ENCODE measurements at places on chromosomes 1 and 21.

- no peak for DNase-seq
These were observed 273.2 kb downstream of the USP25 start for GRCh38 chr21:16002874-16003466.

DNA sequence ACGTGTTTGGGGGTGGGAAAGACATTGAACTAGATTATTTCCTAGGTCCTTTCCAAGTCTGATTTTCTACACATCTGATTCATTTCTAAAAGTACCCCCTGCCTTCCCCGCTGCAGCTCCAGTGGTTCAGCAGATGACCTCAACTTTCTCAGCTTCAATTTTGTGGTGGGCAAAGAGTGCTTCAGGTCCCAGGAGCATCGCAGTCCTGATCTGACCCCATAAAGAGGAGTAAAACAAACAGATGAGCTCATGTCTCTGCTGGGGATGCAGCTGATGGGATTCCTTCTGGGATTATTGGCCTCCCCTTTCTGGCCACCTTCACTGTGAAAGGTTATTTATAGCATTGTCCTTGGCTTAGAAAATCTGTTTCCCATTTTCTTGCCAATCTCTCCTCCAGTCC, 337.0 kb upstream of the PLXNA2 start:
- no peak for DNase-seq

DNA sequence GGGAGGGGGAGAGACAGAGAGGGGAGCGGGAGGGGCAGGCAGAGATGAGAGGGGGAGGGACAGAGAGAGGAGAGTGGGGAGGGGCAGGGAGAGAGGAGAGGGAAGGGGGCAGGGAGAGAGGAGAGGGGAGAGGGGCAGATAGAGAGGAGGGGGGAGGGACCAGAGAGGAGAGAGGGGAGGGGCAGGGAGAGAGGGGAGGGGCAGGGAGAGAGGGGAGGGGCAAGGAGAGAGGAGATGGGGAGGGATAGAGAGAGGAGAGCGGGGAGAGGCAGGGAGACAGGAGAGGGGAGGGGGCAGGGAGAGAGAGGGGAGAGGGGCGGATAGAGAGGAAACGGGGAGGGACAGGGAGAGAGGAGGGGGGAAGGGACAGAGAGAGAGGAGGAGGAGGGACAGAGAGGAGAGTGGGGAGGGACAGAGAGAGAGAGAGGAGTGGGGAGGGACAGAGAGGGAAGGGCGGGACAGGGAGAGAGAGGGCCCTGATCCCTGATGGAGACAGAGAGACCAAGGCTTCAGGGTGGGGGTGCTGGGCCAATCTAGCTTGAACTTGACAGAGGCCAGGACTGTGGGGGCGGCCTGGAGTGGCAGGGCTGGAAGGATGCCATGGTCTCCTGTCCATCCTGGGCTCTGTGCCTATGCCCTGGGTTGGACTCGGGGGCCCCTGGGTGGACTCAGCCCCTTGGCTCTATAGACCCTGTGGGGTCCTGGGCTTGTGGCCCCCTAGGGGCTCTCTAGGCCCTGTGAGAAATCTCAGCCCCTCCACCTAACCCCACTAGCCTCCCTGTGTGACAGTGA, 43.6 kb downstream of the DMRTB1 start:
- DNase-seq: no peak

- DNase-seq: no peak
These were observed 612.0 kb downstream of the MATN1 start for GRCh38 chr1:30111431-30111830.

DNA sequence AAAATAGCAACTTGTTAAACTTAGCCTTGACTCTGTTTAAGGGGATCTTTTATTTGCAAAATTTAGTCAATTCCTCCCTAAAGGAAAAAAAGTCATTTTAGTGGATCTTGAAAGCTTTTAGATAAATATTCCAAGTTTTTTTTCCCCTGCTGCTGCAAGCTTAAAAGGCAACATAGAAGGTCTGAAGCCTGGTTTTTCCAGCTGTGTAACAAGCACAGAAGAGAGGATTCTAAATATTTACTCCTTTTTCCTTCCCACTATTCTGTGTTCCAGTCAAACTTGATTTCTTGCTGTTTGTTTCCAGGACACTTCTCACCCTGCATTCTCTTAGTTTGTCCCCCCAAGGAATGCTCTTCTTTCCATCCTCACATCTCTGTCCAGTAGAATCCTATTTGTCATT, 86.7 kb downstream of the NFIA start:
- no peak for DNase-seq

GRCh38 chr1:247077876-247078257, 744 bp downstream of the ZNF670 start:
- DNase-seq: no peak

- no peak for DNase-seq
These were observed 180.0 kb upstream of the KCND3 start for GRCh38 chr1:112169517-112169916.

- peak; percentile 95 for DNase-seq
These were observed at the start of gene FAM43B for GRCh38 chr1:20551945-20552727. FAM43B (plus strand) TSS chr1:20552573; CDS start chr1:20552974, 401 bp downstream.

Data from posterior vena cava (tissue), 2 donors.